ENCODE measurements at places on chromosomes 7 and 10. TPM values are rescaled to one million over a fixed set of nuclear protein-coding genes. Genes with fewer than 3 reads are reported as not detected.

DNA sequence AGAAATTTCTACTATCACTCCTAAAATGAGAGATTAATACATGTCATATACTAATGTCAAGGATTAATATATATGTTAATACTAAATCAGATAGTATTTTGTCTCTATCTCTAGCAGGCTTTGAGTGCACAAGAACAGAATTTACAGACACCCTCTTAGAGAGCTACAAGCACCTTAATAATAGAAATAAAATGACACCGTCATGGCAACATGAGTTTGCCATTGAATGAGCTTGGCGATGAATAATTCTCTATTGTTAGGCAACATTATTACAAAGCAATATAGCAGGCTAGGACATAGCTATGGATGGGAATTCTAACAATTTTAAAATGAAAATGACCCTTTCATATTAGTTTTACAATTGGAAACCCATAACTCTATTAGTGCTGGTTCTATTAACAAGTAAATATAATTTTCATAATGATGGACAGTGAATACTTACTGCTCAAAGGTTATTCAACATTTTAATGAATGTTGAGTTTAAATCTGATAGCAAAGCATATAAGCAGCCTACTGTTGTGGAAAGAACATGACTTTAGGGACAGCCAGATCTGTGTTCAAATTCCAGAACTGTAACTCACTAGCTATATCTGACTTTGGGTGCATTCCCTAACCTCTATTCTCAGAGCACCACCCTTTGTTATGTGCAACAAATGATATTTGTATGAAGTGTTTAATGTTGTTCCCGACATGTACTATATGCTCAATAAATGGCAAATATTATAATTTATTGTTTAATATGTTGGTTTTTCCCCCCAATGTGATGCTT, 184.5 kb upstream of the DKK1 start:
- no peak for DNase-seq

Gene GPRIN2
- total RNA-seq, result 2.0 TPM

DNA sequence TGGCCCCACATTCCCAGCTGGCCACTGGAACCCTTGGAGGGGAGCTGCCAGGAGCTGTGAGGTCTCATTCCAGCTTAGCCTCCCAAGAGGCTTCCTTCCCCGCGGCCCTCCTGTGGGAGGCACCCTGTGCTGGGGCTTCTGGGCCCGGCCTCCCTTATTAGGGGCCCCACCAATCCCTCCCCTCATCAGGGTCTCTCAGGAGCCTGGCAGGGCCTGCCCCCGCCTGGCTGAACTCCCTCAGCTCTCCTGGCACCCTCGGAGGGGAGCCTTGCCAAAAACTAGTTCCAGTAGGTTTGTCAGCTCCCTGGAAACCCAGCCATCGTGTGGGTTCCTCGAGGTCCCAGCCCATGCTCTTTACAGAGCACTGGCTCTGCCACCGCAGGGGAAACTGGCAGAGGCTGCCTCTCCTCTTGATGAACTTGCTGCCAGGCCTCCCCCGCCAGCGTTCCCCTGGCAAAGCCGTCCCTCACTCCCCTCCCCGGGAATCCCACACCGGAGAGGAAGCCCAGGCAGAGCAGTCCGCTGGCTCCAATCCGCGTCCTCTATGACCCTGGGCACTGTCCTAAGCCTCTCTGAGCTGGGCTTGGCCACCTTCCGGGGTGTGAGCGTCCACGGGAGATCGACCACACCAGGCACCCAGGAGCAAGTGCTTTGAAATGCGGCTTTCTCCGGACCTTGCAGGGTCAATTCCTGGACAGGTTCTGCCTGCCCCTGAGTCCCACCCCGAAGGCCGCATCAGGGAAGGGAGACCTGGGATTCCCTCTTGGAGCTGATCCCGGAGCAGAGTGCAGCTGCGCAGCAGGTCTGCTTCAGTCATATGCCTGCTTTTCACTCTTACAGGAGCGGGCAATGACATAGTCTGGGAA, 139.8 kb downstream of the ARHGAP22 start:
- DNase-seq, result peak; percentile 51

DNA sequence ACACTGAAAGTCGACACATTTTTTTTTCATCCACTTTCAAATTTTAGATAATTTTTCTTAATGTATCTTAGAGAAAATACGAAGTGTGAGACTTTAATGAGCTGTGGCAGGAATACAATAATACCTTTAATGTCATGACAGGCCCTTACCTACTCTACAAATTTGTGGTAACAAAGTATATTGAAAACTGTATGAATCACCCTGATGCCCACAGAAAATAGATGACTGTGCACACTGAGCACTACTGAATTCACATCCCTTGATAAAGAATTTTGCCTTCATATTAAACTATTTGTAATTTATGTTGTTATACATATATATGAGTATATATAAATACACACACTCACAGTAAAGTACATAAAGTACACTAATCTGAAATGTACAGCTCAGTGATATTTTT, 51.7 kb downstream of the AKR1D1 start:
- no peak for DNase-seq

Gene LAMB4
- 0.89 TPM for total RNA-seq

Data from sciatic nerve (tissue), 2 donors.